ENCODE measurements at places on chromosomes 5 and 9.

DNA sequence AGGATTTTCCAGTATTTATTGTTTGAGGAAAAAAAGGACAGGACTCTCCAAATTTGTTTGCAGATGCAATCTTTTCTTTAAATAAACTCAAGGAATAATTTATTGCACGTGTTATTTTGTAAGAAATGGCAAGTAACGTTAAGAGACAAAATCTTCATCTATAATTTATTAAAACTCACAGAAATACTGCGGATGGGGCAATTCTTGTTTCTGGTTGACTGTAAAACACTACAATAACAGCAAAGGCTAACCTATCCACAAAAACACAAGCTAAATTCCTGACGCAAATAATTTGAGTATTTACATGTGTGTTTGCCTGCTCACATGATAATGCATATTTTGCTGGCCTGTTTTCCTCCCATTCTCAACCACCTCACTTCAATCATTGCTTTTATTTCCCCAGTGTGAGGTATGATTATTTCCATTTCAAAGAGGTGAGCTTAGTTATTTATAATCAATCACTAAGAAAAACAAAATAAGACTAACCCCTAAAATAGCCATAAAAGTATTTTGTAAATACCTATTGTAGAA, 619.4 kb downstream of the PDE4D start:
- no peak for DNase-seq

GRCh38 chr9:72635197-72635596, 113.8 kb downstream of the TMC1 start:
- DNase-seq, result no peak

DNA sequence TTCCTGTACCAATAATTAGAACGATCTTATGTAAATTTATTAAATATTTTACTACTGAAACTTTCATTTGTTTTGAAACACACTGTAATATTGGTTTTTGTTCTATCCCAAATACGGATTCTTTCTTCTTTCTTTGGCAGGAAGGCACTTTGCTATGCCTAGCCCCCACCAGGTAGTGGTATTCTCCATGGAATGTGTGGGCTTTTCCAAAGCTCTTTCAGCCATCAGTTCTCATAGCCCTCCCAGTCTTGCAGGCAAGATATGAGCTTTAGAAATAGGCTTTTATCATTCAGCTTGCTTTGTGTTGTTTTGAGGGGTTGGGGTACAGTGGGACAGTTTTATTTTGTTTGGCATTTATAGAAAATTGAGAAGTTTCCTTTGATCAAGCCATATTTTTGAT, 107.5 kb downstream of the DMXL1 start:
- DNase-seq, result no peak

- no peak for DNase-seq
Measured at GRCh38 chr5:107032629-107033028, 638.1 kb downstream of the EFNA5 start.

GRCh38 chr5:56683281-56683680, 132.1 kb upstream of the MAP3K1 start:
- no peak for DNase-seq

GRCh38 chr5:112010475-112010874, 253.5 kb upstream of the NREP start:
- no peak for DNase-seq

DNA sequence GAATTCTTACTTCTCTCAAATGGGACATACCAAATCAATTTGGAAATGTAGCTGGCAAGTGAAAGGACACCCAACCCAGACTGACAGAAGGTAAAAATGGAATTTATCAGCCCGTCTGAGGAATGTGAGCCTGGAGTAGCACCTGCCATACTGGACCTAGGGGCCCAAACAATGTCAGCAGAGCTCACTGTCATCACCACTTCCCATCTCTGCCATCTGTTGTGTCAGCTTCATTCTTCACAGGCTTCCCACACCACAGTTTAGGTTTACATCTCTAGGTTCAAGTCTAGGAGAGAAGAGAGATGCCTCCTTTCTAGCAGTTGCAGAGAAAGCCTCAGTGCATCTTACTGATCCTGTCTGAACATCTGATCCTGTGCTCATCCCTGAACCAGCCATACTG, 222.4 kb downstream of the DOCK8 start:
- no peak for DNase-seq

GRCh38 chr5:155546075-155546474, 532.5 kb downstream of the KIF4B start:
- no peak for DNase-seq
